ENCODE measurements at places on chromosomes 7 and 10. TPM values are rescaled to one million over a fixed set of nuclear protein-coding genes. Genes with fewer than 3 reads are reported as not detected.

Gene OGDHL
- 0.36 TPM for total RNA-seq

Gene FGL2
- total RNA-seq = not detected

GRCh38 chr7:149320313-149321124 is 58.5 kb downstream of the ZNF783 start:
- DNase-seq = no peak

GRCh38 chr10:8840356-8840755 is 785.9 kb downstream of the GATA3 start:
- DNase-seq = no peak

- no peak for DNase-seq
Observed at GRCh38 chr10:34145715-34146114, 669.4 kb downstream of the PARD3 start.

GRCh38 chr7:20219062-20219445 is 1.9 kb upstream of the MACC1 start:
- no peak for DNase-seq

DNA sequence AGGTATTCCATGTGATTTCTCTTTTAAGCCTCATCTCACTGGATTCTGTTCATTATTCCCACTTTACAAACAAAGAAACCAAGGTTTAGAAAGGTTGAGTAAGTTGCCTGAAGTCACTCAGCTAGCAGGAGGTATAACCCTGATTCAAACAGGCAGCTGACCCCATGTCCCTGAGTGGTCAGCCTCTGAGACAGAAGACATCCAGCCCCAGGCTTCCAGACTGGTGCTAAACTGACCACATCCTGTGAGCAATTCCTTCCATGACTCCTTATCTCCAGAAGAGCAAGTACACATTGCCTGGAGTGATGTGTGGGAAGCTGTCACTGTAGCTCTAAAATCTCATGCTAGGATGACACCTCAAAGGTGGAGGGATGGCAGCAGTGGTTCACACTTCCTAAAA is 3.7 kb downstream of the PLPP4 start:
- peak; percentile 83 for DNase-seq

GRCh38 chr10:96208271-96208670 is 63.1 kb downstream of the BLNK start:
- no peak for DNase-seq

DNA sequence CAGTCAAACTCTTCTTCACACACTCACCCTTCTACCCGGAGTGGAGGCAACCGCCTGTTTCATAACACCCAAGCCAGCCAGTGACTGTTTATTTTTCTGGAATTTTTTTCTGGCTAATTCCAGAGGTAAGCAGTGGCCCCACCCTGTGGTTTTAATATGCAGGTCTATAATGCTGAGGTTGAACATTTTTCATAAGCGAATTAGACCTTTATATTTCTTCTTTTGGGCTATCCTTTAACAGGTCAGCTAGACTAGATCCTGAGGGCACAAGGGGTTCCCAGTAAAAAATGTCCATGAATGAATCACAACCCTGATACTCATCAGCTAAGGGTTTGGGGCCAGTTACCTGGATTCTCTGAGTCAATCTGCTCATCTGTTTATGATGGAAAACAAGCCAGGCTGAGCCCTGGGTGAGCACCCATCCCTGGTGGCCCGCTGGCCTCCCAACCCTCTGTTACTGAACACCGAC is 76.2 kb downstream of the GRB10 start:
- no peak for DNase-seq

DNA sequence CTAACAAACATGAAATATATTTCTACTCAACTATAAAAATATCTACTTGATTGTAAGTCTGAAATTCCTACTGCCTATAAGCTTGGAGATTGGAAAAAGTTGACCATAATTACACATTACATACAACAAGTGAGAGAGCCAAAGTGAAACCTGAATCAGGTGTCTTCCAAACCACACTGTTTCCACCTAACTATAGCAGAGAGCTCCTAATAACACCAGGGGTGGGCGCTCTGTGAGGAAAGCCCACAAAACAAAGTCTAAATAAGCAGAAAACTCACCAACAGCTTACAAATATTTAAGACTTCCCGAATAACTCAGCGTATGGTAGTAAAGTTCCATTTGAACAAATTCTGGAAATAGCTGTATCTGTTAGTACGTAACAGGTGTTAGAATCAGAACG is 119.9 kb downstream of the GPR37 start:
- no peak for DNase-seq

- no peak for DNase-seq
Observed at GRCh38 chr7:124701955-124702354, 63.6 kb downstream of the GPR37 start.

GRCh38 chr7:138854115-138854645 is 56.2 kb upstream of the ATP6V0A4 start:
- DNase-seq = no peak

- no peak for DNase-seq
Observed at GRCh38 chr7:157018997-157019608, 8.6 kb upstream of the MNX1 start.

- no peak for DNase-seq
Observed at GRCh38 chr7:114784746-114785145, 137.1 kb upstream of the MDFIC start.

Measured in epithelial cell of proximal tubule (primary cell).